Stimulated activated CD8-positive, alpha-beta memory T cell treated with anti-CD3 and anti-CD28 coated beads, Interleukin-4, amount 100 ng/mL, for 4 hours (primary cell): ENCODE measurements at places on chromosomes 13 and 19.

GRCh38 chr13:114155926-114156883 is 22.9 kb upstream of the CFAP97D2 start:
- no peak for DNase-seq

DNA sequence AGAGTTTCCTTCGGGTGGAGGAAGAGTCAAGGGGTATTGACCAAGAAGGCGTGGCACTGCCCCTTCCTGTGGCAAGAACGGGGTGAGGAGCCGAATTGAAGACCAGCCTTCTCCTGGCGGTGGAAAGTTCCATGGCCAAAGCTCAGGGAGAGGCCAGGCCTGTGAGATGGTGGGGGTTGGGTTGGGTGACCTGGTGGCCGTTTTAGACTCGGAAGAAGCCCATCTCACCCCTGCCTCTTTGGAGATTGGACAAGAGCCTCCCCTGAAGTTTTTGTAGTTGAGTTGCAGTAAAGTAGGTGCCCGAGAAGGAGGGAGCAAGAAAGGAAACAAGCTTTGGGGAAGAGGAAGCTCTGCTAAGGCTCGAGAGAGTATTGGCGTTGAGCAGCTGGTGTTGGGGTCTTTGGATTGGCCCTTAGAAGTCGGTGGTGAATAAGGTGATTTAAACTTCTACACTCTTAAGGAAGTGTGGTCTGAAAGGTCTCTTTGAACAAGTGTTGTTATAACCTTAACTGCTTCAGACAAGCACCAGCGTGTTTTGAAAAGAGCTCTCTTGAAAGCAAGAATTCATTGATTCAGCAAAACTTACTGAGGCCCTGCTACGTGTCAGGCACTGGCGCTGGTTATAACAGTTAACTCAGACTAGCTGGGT is 964 bp downstream of the SPINT2 start:
- DNase-seq: no peak

- no peak for DNase-seq
Observed at GRCh38 chr13:112733112-112733511, 43.3 kb downstream of the ATP11A start.

DNA sequence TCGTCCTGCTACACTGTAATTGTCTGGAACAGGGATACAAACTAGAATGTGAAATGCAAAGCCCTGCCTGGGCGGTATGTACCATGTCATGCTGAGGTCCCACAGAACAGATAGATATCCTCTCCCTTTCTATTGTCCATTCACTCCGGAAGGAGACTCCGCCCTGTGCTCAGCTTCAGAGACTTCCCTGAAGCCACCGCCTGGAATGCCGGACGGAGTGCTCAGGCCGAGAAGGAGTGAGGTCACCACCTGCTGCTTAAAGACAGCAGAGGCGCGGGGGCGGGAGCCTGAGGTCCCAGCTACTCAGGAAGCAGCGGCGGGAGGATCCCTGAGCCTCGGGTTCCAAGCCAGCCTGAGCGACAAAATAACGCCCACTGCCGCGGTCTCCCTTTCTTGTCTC is 890 bp upstream of the ZNF611 start:
- no peak for DNase-seq

- DNase-seq: no peak
Observed at GRCh38 chr13:30257468-30258099, 49.8 kb downstream of the KATNAL1 start.

- DNase-seq: no peak
Observed at GRCh38 chr13:43295825-43296564, 272.6 kb downstream of the DNAJC15 start.

DNA sequence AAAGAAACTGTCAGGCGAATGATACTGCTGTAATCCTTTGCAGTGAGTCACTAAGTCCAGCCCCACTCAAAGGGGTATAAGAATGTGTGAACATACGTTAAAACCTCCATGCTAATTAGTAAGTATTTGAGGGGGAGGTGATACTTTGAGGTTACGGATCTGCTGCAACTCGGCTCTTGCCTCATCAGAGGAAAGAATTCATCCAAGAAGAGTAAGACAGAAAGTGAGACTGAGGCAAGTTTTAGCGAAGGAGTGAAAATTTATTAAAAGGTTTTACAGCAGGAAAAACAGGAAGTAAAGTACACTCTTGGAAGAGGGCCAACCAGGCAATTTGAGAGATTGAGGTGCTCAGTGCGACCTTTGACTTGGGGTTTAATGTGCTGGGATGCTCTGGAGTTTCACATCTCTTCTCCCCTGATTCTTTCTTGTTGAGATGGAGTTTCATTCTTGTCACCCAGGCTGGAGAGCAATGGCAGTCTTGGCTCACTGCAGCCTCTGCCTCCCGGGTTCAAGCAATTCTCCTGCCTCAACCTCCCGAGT is 9.8 kb downstream of the CLEC4M start:
- no peak for DNase-seq

GRCh38 chr19:5674714-5675113 is 5.6 kb downstream of the MICOS13 start:
- no peak for DNase-seq

DNA sequence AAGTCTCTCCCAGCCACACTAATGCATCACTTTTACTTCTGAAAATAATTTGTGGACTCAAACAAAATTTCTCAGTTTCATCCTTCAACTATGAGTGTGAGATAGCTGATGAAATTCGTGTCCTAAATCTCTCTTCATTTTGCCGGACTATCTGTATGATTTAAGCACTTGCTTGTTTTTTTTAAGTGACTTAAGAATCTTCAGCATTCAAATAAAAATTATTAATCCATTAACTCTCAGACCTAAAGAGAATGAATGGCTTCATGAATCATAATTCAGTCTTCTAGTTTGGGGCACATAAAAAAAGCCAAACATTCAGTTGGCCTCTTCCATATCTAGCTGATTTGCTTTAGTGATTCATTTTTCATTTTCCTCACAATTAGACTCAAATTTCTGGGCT is 579.5 kb downstream of the DCT start:
- DNase-seq: no peak

- DNase-seq: no peak
Observed at GRCh38 chr13:96053003-96053703, at the start of gene UGGT2. TSS of gene UGGT2 (minus strand) at chr13:96053401. CDS start at chr13:96053312, 89 bp downstream.

DNA sequence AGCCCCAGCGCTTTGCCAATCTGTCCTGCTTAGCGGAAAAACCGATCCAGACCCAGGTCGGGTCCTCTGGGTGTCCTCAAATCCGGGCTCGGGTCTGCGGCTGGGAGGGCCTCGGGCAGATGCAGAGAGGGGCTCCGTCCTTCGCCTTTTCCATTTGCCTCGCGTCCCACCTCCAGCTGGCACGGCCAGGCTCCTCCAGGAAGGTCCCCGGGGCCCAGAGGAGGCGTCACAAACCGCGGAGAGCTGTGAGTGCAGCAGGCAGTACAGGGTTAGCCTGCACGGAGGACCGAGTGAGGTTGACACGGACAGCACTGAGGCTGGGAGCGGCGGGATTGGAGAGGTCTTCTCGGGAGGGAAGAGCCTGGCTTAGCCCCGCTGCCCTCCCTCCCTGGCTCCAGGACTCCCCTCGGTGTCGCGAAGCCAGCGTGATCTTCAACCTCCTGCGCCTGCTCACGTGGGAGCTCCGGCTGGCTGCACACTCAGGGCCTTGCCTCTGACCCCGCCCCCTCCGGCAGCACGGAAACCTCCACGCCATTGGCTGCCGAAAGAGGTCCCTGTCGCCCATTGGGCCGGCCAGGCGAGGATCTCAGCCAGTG is 2.8 kb upstream of the IFNL2 start:
- no peak for DNase-seq

GRCh38 chr13:35479038-35479492 is 2.6 kb upstream of the MAB21L1 start:
- no peak for DNase-seq

DNA sequence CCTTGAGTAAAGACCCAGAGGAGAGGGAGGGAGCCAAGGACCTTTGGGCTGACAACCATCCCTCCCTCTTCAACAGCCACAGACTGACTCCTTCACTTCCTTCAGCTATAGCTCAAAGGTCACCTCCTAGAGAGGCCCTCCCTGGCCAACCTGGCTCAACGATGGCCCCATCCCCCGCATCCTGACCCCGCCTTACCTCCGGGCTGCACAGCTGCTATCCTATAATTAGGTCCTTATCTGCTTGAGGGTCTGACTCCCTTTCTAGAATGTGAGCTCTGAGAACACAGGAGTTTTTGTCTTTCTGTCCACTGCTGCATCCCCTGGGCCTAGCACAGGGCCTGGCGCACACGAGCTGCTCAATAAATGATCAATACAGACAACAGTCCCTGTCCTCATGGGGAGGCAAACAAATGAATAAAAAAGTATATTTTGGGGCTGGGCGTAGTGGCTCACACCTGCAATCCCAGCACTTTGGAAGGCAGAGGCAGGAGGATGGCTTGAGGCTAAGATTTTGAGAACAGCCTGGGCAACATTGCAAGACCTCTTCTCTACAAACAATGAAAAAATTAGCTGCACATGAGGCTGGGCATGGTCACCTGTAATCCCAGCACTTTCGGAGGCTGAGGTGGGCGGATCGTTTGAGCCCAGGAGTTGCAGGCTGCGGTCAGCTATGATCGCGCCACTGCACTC is 6.6 kb upstream of the LGALS4 start:
- no peak for DNase-seq

DNA sequence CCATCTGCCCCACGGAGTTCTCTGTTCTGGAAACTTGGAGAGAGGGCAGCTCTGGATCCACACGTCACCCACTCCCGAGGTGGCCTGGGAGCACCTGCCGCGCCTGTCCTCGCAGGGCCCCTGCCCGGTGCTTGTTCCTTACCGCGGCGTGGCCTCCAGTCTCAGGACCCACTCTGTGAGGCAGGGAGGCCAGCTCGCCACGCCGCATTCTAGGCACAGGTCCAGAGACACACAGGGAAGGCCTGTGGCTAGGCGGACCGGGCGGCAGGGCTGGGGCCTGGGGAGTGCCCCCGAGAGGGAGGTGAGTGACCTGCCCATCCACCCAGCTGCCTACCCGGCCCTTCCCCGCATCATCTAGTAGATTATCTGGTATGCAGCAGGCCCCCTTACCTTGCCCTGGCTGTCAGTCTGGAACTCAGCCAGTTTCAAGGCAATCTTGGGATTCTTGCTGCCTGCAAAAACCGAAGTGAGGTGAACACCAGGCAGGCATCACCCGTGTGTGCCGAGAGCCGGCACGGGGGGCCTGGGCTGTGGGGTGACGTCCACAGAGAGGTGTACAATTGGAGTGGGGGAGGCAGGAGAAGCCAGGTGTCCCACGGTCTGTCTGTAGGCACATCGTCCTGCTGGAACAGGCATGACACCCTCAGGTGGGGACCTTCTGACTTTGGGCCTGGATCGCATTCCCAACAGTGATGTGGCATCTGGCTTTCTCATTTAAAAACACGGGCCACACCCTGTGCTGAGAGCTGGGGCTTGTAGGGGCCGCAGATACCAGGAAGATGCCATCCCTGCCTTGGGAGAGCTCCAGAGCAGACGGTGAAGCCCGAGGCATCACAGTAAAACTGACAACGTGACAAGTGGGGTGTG is 23.6 kb downstream of the DPP9 start:
- DNase-seq: no peak

- DNase-seq: no peak
Observed at GRCh38 chr13:45257638-45258333, 56.9 kb upstream of the KCTD4 start.

- DNase-seq: no peak
Observed at GRCh38 chr13:20546556-20546955, 20.4 kb upstream of the IFT88 start.

DNA sequence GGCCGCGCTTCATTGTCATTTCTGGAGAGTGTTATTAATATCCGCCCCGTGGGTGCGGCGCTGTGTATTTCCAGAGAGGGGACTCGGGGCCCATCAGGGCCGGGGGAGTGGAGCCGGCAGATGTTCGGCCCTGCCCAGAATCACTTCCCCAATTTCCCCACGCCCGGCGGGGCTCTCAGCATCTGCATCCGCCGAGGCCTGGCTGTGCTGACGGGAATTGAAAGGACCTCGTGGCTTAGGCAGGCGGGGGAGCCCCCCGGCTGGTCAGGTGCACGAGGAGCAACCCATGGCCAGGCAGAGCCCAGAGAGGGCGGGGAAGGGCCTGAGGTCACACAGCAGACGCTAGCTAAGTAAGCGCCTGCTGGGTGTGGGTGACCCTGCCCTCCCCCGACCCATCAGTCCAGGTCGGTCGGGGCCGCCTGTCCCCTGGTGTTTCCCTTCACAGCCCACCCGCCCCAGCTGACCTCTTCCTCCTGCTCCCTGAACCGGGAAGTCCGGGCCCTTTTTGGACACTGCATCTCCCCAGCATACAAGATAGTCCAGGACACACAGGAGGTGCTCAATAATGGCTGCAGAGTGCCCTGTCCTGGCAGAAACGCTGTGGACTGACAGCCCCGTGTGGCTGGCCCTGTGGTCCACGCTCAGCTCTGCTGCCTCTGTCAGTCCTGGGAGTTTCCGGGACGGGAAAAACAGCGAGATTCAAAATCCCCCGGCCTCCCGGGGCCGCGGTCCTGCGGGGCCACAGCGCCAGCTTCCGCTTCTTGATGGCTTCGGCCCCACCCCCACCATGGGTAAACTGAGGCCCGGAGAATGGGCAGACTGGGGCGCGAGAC is 22.1 kb downstream of the ARID3A start:
- no peak for DNase-seq

DNA sequence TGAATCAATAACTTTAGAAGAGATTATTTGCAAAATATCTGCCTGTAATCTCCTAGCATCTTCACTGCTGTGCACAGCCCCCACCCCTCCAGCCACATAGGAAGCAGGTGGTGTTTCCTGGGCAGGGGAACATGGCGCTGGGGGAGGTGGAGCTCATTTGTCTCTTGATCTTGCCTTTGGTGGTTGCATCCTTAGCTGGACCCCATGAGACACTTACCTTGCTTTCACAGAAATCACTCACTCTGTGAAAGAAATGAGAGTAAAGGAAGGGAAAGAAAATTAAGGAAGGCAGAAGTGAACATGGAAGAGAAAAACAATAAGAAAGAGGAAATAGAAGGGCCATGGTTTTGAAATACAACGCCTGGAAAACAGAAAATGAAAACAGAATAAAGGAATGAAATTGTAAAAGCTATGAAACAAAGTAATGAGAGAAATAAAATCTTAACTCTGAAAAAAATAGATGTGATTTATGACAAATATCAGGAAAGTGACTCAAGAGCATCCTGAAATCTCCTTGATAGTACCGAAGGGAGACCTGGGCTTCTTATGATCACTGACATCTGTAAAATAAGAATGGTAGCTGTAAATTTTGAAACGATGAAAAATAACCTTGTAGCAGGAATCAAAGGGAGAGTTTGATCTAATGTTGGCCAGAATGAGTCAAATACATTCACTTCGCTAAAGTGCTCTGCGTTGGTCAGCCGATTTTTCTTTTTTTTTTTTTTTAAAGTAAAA is 17.2 kb upstream of the RNASEH2B start:
- no peak for DNase-seq

GRCh38 chr13:91544723-91545122 is 146.3 kb downstream of the GPC5 start:
- no peak for DNase-seq

GRCh38 chr13:28353679-28354078 is 141.2 kb downstream of the FLT1 start:
- no peak for DNase-seq

GRCh38 chr19:44575116-44575700 is 38.2 kb upstream of the IGSF23 start:
- DNase-seq: no peak

- DNase-seq: no peak
Observed at GRCh38 chr13:97648171-97648880, 214.4 kb downstream of the RAP2A start.
